ENCODE measurements at places on chromosomes 11 and 22.

DNA sequence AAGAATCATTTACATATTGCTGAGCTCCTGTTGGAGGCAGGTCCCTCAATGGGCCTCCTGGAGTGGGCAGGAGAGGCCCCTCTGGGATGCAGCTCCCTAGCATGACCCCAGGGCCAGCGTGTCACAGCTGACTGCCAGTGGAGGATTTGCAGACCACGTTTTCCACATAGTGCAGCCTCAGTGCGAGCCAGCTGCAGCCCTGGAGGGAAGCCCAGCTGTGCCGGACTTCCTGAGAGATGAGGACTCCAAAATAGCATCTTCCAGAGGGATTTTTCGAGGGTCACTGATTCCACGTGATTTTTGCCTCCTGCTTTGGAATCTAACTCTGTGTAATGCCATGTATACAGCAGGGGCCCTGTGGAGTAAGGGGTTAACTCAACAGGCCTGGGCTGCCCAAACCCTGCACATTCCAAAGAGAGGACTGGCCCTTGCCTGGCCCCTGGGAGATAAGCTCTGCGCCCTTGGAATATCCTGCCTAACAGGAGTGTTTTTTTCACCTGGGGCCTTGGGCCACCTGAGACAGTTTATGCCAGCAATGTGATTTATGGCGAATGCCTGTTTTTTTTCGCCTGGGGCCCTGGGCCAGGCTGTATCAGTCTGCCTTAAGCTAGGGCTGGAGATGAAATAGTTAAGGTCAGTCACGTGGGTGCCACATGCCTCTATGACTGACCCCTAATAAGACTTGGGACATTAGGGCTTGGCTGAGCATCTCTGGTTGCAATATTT is 47.4 kb downstream of the RPS6KA4 start:
- DNase-seq, result no peak

- no peak for DNase-seq
Measured at GRCh38 chr11:92711926-92712325, 257.5 kb upstream of the MTNR1B start.

DNA sequence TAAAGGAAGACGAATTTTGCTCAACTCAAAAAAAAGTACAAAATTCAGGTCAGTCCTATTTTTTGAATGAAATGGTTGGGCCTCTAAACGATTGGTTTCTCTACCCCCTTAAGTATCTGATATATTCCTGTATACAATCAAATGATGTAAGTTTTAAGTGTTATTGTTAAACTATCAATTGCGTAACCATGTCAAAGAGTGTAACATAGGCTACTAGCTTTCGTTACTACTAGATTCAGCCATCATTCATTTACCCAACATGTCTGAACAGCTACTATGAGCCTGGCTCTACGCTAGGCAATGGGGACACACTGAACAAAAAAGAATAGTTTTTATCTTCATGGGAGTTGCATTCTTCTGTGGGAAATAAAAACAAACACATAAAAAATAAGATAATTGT is 3.3 kb downstream of the RAB6A start:
- no peak for DNase-seq

- peak; percentile 50 for DNase-seq
Measured at GRCh38 chr11:74330075-74330858, 18.8 kb upstream of the P4HA3 start.

DNA sequence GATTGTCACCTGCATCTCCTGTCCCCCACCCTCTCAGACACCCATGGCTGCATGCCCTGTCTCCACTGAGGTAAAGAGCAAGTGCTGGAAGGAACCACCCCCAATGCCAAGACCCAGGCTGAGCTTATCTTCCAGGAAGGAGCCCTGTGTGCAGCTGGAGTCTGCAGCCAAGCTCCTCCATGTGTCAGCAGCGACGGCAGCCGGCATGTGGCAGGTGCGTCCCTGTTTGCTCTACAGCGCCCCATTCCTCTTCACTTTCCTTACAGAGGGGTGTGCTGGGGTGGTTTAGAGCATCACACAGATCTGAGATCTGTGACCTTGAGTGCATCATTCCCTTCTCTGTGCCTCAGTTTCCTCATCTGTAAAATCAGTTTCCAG is 7.7 kb upstream of the MN1 start:
- DNase-seq, result no peak

- DNase-seq, result no peak
Measured at GRCh38 chr11:116930586-116930985, 93.2 kb upstream of the APOA1 start.

- no peak for DNase-seq
Measured at GRCh38 chr11:130623670-130624668, 175.5 kb downstream of the ADAMTS15 start.

GRCh38 chr11:34890812-34891211 is 25.4 kb downstream of the APIP start:
- DNase-seq, result peak; percentile 32

- no peak for DNase-seq
Measured at GRCh38 chr11:120308081-120308480, 17.0 kb upstream of the TLCD5 start.

DNA sequence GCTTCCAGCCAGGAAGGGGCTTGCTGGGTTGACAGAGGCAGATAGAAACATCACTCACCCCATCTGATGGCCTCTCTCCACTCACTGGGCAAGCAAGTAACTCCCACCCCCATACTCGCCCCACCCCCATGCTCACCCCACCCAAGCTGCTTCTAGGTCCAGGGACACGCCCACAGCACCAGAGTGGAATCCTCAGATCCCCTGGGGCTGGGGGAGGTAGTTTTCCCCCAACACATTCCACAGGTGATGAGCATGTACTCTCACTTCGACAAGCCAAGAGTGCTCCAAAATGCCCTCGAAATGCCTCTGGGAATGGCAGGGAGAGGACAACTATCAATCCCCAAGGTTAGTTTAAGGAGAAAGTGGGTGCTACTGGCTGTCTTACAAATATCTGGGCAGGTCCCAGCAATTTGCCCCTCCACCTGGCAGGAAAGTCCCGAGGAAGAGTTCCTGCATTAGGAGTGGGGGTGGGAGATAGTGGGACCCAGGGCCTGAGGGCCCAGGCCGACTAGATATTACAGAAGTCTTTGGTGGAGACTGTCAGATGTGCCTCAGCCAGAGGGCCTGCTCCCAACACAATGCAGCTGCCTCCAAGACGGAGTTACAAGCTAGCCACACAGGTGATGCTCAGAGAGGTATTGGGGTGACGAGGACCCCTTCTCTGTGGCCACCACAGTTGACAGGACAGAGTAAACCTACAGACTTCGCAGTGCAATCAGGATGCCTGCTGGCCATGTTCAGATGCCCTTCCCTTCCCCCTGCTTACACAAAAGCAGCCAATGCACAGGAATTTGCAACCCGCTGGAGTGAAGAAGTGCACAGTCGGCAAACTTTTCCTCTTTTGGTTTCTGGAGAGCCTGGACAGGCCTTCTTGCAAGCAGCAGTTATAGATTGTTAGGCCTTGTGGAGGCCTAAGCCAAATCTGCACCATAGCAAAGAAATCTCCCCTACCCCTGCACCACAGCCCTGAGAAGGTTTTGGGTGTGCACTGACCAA is 2.9 kb upstream of the LMO1 start:
- DNase-seq, result no peak

- no peak for DNase-seq
Measured at GRCh38 chr22:50314455-50315288, 7.2 kb upstream of the PLXNB2 start.

GRCh38 chr11:94193288-94193687 is 64.6 kb downstream of the PANX1 start:
- DNase-seq, result peak; percentile 85

DNA sequence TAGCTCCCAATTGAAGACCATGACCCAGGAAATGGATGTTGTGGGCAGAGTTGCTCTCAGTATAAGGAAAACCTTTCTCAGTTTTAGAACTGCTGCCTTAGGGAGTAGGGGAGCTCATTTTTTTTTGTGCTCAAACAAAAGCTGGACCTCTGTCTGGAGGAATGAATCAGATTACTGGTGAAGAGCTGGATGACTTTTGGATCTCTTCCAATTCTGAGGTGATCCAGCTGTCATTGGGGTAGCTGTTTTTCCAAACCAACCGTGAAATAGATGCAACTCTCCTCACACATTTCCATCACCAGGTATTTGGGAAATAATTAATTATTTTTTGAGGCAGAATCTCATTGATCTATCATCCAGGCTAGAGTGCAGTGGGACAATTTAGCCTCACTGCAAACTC is 251.3 kb upstream of the PLET1 start:
- no peak for DNase-seq

GRCh38 chr11:61033417-61033816 is 61.9 kb downstream of the CD6 start:
- no peak for DNase-seq

DNA sequence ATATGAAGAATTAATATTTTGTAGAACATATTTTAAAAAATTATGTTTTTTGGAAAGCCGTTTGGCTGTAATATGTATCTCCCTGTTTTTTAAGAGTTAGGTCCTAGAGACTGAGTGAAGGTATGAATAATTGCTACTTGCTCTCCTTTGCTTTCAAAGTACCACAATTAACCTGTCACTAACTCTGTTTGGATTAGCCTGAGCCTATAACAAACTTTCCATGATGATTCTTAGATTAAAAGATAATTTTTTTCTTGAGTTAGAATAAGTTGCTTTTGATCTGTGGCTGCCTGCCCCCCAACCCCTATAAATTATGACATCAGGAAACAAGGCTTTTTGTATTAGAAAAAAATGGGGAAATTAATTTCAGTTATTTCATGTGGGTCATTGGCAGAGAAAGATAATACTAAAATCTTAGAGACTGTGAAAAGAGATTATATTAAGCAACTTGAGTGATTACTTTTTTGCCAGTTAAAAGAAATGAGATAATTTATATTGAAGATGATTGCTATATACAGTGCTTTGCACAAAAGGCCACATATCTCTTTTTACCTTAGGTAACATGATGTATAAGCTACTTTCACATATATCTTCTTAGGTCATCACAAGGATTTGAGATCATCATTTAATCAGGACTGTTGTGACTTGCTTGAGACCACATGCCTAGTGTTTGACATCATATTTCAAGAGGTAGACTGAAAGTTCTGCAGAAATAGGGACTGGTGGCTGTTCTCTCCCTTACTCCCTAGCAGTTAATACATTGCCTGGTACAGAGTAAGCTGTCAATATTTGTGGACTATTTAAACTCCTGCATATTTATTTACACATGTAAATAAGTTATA is 9.6 kb downstream of the MTMR3 start:
- DNase-seq, result no peak

DNA sequence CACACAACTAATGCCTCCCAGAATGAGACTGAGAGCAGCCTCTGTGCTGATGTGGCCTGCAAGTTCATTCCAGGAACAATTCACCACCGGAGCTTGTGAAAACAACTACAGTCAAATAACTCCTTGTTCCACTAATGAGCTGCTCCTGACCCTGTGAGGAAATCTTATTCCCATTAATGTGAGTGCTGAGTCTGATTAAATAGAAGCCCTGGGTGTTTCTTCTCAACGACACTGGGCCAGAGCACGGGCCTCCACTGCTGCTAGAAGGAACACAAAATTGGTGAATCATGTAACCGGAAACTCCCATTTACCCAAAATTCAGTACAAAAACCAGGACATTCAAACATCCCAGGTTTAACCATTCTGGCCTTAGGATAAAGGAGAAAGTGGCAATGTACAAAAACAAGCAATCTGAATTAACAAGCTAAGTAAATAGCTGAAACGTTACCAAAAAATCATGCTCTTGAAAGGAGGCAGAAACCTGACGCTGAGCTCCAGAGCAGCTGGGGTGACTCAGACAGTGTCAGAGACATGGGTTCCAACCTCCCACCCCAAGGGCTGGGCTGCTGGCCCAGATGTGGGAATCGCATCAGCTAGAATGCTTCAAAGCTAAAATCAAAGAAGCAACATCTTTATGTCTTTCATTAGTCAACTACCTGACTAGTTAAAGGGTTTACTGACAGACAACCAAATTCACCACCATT is 26.7 kb downstream of the SERGEF start:
- peak; percentile 86 for DNase-seq

- DNase-seq, result no peak
Measured at GRCh38 chr22:41600976-41601375, 11.3 kb upstream of the PMM1 start.

DNA sequence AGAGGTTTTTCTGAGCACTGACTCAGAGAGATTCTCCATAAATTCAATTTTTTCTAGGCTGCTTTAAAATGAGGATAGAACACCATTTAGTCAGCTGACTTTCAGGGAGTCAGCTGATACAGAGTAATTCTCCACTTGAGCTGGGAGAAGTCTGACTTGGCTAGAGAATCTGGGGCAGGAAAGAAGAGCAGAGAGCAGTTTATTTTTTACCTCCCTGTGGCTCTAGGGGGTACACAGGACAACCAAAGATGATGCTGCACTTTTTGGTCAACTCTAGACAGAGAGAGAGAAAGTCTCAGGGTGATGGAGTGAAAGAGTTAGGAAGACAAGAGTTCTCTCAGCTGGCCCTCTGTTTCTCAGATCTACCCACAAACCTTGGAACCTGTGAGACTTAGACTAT is 67.3 kb upstream of the EED start:
- no peak for DNase-seq

GRCh38 chr11:57618438-57618837 is 21.0 kb downstream of the SERPING1 start:
- no peak for DNase-seq

- peak; percentile 78 for DNase-seq
Measured at GRCh38 chr22:37905534-37906363, at the start of gene MICALL1. Gene MICALL1 (plus strand): TSS chr22:37906297. CDS start chr22:37906423, 126 bp downstream.

- DNase-seq, result no peak
Measured at GRCh38 chr11:44865866-44866272, 84.8 kb downstream of the TP53I11 start.

DNA sequence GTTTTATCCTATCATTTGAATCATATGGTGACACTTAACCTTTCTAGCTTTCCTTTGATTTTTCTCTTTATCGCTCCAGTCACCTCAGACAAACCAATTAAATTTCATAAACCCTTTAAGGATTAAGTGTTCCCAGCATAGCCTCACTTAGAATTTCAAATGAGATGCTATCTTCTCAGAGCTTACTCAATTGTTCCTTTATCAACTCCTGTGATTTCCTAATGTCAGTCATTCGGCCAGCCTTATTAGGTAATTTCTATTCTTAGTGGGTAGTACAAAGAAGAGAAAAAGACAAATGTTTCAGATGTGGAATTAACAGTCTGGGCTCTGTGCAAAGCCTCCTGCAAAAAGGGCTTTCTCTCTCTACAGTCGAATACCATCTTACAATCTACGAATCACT is 77.1 kb upstream of the CCDC90B start:
- no peak for DNase-seq

DNA sequence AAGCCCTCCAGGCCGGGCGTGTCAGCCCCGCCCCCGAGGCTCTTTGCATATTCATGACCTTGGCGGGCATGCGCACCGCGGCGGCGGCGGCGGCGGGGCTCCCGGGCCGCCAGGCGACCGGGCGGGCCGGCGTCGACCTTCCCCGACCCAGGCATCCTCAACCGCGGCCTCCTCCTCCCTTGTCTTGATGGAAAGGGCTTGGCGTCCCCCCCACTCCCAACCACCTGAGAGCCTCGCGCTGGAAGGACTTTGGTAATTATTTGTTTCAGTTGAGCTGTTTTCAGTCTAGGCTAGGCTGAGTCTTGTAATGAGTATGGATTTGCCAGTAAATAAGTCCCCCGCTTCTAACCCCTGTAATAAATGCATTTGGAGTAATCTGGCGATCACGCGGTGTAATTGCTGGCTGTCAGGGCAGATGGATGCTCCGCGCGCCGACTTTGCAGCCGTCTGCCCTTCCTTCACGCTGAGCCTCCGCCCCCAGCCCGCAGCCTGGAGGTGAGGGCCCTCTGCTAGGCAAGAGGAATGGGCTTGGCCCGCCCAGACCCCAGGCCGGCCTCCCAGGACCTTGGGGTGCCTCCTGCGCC is 25.2 kb downstream of the FLRT1 start:
- DNase-seq, result peak; percentile 85

Data from AG08395 (cell line).